ENCODE measurements at places on chromosomes 2 and 18.

GRCh38 chr18:10023853-10024570, 110.2 kb downstream of the VAPA start:
- DNase-seq: no peak

GRCh38 chr2:39606585-39606984, 59.1 kb upstream of the TMEM178A start:
- peak; percentile 48 for DNase-seq

DNA sequence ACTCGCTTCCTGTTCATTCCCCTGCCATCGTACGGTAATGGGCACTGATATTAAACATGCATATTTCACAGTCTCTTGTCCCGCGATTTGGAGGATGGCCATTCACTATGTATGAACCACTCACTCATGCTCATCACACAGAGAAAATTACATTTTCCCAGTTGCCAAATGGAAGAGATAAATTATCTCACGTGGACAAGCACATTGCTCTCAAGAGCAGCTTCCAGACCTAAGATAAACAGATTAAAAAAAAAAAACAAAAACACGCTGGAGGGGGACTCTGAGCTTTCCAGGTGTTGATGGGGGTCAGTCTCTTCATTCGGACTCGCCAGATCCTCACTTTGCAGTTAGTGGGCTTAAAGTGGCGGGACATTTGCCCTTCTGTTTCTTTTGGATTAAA, 1.7 kb upstream of the MAPK4 start:
- DNase-seq: no peak

- DNase-seq: no peak
Observed at GRCh38 chr2:169619946-169620345, 35.8 kb downstream of the PPIG start.

DNA sequence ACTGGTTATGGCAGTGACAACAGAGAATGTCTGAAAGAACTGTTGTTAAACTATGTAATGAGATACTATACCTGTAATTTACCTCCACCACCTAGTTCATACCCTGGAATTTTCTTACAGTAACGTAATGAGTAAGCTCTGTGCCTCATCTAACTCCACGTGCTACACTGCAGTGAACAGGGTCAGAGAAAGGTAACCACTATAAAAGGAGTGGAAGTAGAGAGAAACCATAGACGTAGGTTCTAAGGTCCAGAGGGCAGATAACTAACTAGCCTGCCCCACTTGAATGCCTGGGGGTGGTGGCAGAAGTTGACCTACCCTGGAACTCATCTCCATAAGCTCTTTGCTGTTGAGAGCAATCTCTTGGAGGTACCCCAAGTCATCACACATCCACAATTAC, 32.0 kb upstream of the B4GALT6 start:
- DNase-seq: no peak

- DNase-seq: no peak
Observed at GRCh38 chr2:121562269-121563176, 31.8 kb downstream of the RNU4ATAC start.

DNA sequence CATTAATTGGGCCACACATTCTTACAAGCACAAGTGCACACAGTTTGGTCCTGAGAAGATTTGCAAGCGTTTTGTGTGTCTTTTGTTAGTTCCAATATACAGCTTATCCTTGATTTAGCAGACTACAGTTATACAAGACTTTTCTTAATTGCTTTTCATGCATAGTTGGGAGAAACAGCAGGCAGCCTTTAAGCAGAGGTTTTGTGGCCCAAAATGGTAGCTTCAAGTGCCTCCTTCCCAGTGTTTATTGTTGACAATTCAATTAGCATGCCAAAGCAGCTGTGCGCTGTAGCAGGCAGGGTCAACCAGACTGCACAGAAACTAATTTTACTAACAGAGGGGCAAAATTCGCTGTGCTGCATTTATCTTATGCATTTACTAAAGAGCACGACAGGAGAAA, 47.5 kb downstream of the FRZB start:
- no peak for DNase-seq

GRCh38 chr2:178397002-178397605, 53.9 kb downstream of the PRKRA start:
- DNase-seq: no peak

DNA sequence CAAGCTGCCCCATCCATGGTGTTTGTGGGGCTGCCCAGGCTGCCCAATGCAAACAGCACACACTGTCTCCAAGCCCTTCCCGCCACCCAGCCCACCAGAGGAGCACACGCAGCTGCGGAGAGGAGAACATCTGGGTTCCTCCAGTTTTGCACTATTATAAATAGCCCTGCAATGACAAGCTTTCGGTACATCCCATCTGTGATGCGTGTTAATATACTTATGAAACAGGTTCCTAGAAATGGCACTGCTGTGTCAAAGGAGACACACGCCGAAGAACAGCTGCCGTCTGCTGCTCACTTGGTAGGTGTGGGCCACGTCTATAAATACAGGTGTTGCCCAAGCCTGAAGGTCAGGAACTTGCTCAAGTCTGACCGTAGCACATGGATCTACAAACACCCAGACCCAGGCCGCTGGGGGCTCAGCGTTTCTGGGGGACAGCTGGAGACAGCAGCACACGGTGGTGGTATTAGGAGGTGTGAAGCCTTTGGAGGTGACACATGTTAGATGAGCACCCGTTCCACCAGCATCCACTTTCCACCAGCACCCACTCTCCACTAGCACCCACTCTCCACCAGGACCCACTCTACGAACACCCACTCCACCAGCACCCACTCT, 34.3 kb downstream of the PXDN start:
- no peak for DNase-seq

DNA sequence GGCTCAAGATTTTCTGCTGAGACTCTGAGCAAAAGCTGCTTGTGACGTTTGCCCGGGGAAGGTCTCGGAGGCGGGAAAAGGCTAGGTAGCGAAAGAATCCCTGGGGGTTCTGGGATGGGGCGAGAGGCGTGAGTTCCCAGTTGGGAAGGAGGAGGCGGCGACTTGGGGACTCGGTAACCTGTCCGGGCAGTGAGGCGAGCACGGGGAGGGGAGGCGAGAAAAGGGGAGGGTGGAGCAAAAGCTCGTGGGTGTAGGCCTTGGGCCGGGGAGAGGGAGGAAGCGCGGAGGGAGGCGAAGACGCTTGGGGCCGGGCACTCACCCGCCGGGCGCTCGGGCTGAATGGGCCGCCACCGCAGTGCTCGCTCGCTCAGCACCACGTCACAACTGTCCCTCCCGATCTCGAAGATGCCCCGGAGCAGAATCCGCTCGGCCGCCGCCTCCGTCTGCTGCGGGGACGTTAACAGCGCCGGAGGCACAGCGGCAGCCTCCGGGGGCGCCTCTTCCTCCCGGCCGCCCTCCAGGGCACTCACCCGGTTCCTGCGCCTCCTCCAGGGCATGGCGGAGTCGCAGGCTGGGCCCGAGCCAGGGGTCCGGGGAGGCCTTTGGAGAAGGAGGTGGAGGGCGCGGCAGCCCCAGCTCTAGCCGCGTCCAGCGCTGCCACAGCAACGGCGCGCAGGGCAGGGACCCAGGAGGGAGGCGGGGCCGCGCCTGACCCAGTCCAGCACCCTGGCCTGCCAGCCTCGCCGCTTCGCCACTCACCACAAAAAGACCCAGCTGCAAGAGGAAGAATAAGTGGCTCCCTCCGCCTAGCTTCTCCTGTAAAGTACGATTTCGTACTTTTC, at the start of gene CERKL:
Gene CERKL (minus strand): TSS at position 656 of the 842 bp plus-strand sequence. CDS start 99 bp downstream, at position 557.
- DNase-seq: no peak

GRCh38 chr2:15642815-15643500, 51.3 kb downstream of the DDX1 start:
- DNase-seq: no peak

GRCh38 chr18:56210520-56210919, 427.9 kb downstream of the TXNL1 start:
- DNase-seq: no peak

DNA sequence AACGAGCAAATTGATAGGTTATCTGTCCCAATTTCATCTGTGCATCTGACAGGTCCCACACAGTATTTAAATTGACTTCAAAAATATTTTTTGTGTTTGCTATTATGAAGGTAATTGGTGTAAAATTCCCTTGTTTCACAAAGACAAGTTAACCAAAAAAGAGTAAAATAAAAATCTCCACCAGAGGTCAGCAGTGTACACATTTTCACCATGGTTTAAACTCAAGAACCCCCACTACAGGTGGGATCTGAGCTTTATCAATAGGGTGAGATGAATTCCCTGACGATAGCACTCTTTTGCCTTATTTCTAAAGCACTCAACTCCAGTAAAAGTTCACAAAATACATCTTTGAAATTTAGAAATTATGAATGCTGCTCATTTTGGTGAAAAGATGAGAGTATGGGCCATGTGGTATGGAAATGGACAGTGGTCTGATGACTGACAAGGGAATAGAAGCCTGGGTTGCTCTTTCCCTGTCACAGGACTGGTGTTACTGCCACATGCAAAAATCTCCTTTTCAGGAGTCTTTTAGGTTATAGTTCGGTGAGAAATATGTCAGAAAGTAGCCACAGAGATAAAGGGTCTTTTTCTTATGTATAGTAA, 68.0 kb downstream of the SERPINB8 start:
- DNase-seq: no peak

GRCh38 chr2:224302952-224303351, 99.0 kb downstream of the FAM124B start:
- no peak for DNase-seq

DNA sequence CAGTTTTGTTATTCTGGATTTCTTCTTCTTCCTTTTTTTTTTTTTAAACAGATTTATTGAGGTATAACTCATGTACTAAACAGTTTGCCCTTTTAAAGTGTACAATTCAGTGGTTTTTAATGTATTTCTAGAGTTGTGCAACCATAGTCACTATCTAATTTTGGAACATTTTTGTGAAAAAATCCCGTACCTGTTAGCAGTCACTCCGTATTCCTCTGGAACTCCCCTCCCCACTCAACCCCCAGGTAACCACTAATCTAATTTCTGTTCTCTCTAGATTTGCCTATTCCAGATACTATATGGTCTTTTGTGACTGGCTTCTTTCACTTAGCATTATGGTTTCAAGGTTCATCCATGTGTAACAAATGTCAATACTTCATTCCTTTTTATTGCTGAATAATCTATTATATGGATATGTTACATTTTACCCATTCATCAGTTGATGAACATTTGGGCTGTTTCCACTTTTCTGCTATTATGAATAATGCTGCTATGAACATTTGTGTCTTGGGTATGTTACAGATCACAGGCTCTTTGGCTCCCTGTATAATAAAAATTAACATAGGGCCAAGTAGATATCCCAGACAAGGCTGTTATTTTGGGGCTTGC, 21.9 kb downstream of the EHBP1 start:
- DNase-seq: no peak

- DNase-seq: no peak
Observed at GRCh38 chr18:26941584-26941983, 76.1 kb upstream of the AQP4 start.

- DNase-seq: peak; percentile 82
Observed at GRCh38 chr18:60019463-60019840, 119.7 kb downstream of the PMAIP1 start.

DNA sequence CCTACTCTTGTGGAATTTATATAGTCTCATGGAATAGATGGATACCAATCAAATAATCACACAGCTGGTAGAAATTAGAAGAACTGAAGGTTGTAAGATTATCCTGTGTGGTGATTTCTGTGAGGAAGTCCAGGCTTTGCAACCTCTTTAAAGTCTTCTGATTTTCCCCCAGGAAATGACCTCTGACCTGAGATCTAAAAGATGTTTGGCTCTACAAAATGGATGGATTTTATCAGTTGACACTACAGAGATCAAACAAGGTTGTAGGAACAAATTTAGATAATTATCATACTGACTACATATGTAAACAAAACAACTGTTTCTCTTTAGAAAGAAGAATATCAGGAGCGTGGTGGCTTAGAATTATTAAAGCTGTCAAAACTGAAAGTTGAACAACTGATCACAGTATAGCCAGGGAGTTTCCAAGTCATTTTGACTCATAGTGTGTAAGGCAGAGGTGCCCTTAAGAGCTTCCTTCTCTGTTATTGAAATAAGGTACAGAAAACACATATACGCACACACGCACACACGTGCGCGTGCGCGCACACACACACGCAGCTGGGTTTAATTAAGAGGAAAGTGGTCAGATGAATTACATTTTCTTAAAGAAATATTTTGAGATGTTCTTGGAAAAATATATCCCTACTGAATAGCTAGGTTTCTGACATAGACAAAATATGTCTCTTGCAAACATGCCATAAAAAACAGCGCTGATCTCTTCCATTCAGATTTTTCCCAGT, 35.5 kb upstream of the PELI1 start:
- DNase-seq: no peak
